Stimulated activated naive CD8-positive, alpha-beta T cell treated with anti-CD3 and anti-CD28 coated beads, Interleukin-15, Interleukin-2, amounts not matched to agents 100 U/mL and 50 U/mL, for 24 hours (primary cell): ENCODE measurements at places on chromosomes 4 and X.

- DNase-seq, result no peak
Measured at GRCh38 chr4:170229006-170229405, 139.2 kb upstream of the AADAT start.

DNA sequence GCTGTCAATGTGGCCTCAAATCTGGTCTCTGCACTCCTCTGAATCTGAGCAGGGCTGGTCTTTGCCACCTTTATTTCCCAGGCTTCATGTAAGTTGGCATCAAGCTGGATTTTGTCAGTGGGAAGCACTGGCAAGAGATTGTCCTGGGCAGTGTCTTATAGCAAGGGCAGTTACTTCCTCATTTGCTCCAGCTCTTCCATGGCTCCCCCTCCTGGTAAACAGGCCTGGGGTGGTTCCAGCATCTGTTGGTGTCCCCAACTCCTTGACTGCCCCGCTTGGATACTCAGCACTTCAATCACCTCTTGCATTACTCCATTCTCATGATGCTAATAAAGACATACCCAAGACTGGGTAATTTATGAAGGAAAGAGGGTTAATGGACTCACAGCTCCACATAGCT, 15.0 kb upstream of the REST start:
- DNase-seq, result no peak

GRCh38 chr4:6197433-6198174, 2.7 kb downstream of the JAKMIP1 start:
- DNase-seq, result no peak

DNA sequence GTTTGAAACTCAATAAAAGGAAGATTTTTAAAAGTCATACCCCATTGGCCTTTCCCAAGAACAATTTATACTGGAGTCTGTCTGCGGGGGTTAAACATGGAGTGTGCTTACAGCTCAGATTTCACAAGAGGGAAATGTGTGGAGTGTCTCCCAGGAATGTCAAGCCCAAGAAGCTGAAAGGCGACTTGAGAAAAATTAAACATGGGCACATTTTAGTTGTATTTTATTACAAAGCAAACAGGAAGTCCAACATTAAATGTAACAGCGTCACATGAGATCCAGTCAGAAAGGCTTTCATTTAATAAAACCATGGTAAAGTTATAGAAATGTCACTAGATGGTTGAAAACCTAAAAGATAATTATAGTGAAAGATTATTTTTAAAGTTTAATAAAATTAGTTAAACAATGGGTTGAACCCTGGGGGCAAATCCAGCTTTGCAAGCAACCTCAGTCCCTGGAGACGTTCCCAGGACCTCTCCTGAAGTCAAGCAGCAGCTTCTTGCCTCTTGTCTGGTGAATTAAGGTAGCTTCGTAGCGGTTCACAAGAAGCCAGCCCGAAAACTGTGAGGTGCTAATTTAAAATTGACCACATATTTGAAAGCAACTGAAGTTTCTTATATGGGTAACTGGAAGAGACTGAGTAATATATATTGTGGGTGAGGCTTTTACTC, 168.4 kb upstream of the EDNRA start:
- no peak for DNase-seq

DNA sequence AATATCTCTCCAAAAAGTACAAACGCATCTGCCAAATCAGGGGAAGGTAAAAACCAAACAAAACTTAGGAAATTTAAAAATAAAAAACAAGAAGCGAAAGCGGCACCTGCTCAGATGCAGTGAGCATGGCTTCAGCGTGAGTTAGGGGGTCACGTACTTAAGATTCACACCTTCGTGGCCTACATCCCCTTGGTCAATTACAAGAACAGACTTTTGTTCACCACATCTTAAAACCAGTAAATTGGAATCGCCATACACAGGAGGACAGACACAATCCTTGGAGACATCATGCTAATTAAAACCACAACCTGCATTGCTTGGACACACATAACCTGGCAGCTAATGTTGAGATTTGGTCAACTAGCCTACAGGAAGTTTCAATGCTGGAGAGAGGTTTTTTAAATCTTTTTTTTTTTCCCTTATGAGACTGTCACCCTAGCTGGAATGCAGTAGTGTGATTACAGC, 12.5 kb upstream of the SEL1L3 start:
- no peak for DNase-seq

GRCh38 chr4:116539744-116540143, 545.6 kb downstream of the TRAM1L1 start:
- no peak for DNase-seq

GRCh38 chrX:94053575-94053974, 379.6 kb downstream of the FAM133A start:
- no peak for DNase-seq

DNA sequence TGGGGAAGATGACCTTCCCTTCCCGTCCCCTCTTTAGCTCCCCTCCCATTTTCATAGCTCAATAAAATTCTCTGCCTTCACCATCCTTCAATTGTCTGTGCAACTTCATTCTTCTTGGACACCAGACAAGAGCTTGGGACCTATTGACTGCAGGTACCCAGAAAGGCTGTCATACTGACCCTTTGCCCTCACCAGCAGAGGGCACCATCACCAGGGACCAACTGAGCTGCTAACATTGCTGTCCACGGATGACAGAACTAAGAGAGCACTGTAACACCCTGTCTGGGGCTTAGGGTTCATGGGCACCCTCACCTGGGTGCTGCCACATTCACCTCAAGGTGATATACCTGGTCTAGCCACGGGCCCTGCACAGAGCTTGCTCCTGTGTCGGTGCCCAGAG, 141.3 kb upstream of the VCX3B start:
- DNase-seq, result peak; percentile 1

GRCh38 chr4:31009926-31010325, 289.8 kb downstream of the PCDH7 start:
- no peak for DNase-seq

- DNase-seq, result peak; percentile 85
Measured at GRCh38 chrX:48696301-48696908, at the start of gene SUV39H1. SUV39H1 (plus strand) TSS chrX:48696734; CDS start chrX:48696785, 51 bp downstream.

- DNase-seq, result no peak
Measured at GRCh38 chr4:30790123-30790522, 70.0 kb downstream of the PCDH7 start.

- no peak for DNase-seq
Measured at GRCh38 chr4:99615170-99615820, 40.7 kb downstream of the MTTP start.

GRCh38 chr4:6307891-6308290, 38.2 kb downstream of the WFS1 start:
- DNase-seq, result no peak

- no peak for DNase-seq
Measured at GRCh38 chrX:72526534-72527508, 45.8 kb downstream of the HDAC8 start.

GRCh38 chrX:130915302-130915701, 12.3 kb upstream of the ENOX2 start:
- no peak for DNase-seq

DNA sequence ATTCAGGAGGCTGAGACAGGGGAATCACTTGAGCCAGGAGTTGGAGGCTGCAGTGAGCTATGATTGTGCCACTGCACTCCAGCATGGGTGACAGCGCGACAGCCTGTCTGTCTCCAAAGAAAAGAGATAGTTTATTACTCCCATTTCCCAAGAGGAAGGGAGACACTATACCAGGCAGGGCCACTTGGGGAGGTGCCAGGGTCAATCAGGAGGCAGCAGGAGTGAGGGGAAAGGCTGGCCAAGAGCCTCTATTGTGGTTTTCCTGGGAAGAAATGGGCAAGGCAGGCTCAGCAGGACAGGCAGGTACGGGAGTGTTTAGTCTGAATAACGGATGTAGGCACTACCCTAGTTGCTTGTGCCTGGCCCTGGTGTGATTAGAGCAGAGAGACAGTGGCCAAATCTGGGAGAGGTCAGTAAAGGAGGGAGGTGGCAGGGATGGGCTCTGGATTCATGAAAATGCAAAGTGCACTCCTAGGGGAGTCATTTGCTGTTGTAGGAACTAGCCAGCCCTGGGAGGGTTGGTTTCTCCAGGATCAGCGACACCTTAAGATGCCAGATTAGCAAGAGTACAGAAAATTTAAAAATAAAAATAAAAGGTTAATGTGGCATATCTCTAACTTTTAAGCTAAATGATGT, 20.2 kb upstream of the CDKN2AIP start:
- DNase-seq, result no peak

DNA sequence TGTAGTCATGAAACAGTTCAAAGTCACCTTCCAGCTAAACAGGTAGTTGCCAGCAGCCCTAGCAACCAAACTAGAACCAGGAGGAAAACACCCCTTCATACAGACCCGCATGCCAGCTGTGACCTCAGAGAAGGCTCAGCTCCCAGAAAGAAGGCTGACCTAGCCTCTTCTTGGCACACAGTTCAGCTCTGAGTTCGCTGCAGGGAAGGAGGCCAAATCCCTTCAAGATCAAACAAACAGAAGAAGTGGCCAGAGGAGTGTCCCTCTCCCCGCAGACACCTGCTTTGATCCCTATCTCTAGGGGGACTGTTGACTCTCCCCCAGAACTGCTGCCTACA, 56.0 kb downstream of the HADH start:
- DNase-seq, result no peak

DNA sequence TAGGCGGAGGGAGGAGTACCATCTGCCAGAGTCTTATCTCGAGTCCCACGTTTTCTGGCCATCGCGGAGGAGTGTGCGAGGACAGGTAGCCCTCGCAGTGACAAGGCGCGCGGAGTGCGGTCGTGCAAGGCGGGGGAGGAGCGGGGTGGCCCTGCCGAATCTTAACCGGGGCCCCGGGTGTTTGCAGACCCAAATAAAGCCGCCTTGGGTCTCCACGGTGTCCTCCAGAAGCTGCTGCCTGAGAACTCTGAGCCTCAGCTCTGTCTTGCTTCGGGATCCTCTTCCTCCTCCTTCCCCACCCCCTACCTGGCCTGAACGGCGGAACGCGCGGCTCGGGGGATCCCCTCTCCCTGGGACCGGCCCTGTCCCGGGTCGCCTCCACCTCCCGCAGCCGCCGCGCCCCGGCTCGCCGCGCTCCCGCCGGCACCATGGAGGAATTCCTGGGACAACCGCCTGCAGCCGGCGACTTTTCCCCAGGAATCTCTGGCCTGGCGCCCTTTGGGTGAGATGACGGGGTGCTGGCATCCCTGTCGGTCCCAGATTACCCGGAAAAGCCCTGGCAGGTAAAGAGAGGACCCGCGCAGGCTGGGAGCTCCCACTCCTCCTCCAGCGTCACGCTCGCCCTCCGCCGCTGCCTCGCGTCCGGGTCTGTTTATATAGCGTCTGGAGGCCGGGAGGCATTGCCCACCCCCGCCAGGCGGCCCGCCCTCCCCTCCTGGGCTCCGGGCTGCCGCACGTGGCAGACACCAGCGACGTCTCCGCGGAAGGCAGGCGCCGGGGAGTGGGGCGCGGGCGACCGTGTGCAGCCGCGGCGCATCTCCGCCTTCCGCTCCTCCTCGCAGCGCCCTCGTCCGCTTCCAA, at the start of gene GALNTL6:
TSS of gene GALNTL6 (plus strand) at position 740 of the 861 bp plus-strand sequence.
- DNase-seq, result no peak
